ENCODE measurements at places on chromosomes 1 and 21.

DNA sequence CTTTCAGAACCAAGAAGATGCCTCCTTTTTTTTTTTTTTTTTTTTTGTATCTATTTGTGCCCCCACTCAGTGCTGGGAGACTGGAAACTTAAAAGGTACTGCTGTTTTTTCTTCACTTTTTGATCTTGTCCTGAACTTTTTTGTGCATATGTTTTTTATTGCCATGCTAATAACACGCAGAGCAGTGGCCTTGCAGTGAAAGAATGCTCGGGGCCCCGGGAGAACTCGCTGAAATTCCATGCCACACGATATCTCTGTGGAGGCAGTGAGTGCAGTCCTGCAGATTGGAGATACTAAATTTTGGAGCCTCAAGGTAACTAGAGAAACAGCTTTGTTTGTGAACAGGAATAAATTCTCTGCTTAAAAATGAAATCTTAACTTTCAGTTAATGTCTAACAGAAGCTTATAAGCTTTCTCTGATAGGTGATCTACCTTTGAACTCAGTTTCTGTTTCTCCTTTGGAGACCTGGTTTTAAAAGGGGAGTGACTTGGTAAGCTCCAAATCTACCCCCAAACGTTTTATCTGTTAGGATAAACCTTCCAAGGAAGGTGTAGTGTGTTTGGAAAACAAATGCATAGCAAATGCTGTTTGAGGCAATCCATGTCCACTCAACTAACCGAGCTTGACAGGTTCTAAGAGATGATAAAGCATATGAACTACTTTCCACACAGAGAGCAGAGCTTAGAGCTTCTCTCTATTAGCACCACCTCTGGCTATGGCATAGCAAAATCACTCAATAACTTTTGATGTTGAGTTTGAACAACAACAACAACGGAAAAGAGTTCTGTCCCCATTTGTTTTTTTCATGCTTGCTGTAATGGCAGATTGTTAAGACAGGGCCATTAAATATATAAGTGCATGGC lies 113.7 kb upstream of the PLXNA2 start:
- DNase-seq, result no peak

- no peak for DNase-seq
Observed at GRCh38 chr1:184649451-184649888, 105.2 kb downstream of the EDEM3 start.

DNA sequence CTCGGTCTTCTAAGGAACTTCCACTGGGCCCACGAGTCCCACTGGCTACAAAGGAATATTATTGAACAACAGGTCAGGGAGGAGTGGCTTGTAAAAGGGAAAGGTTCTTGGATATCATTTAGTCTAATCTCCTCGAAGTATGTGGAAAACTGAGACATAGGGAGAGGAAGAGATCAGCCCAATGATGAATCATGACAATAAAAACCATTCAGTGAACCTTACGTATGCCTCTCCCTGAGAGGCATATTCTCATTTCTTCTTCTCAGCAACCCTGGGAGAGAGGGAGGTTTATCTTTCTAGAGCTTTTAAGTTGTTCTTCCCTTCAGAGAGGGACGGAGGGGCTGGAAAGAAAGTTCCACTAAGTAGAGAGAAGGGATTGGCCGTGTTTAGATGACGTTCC lies 5.3 kb upstream of the MOB3C start:
- no peak for DNase-seq

DNA sequence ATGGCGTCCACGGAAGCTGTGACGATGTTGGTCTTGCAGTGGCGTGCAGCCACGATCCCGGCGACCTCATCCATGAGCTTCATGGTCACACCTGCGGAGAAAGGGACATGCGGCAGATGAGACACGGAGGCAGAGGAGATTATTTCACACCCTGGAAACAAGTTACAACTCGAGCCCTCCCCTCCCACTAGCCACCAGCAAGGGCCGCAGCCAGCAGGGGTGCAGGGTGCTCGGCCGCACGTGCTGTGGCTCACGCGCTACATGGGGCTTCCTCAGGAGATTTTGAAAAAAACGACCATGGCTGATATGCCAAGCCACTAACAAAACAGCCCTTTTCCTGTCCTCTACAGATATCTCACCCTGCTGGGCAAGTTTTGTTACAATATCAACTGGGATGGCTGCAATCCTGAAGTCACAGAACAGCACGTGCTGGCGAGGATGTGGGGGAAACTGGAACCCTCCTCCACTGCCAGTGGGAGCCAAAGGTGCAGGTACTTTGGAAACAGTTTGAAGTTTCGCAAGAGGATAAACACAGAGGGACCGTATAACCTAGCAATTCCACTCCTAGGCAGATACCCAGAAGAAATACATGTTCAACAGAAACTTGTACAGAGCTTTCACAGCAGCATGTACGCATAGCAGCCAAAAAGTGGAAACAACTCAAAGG lies 34.1 kb upstream of the GPR153 start:
- peak; percentile 22 for DNase-seq

DNA sequence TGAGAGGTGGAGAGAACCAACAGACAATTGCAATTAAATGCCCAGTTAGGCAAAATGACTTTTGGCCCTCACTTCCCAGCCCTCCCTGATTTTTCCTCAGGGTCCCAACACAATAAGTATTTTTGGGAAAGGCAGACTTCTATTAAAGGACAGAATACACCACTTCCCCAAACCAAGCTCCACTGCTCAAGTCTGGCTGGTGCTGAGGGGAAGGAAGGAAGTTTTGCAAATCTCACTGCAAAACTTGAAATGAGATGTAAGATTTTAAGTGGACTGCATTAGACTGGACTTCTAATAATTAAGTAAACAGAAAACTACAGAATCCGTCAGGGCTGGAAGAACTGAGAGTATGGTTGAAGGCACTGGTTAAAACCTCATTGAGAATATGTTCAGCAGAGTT lies 32.2 kb upstream of the CD1D start:
- DNase-seq, result no peak

DNA sequence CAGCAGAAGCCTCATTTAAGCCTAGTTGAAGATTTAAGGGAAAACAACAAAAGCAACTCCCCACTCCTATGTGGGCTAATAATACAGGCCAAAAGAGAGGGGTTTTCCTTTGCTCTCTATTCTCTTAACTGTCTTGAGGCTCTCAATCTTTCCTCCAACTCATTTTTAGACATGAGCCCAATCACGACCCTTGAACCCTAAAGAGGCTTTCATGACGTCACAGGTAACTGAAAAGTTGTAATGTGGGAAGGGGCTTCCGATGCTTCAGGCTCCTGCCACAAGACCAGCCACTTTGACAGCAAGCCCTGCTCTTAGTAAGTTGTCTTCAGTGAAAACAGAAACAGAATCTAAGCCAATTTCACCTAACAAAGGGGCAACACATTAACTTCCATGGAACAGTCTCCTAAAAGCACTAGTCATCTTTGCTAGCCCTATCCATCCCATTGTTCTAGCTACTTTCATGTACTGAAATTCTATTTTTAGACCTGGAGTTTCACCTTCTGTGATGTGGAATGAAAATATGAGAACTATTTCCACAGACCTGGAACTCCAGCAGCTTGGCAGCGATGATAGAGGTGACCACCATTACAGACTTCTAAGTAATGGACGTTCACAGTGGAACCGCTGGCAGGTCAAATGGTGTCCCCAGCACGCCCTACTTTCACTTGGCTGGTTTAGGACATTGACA lies 36.3 kb downstream of the GPR161 start:
- no peak for DNase-seq

DNA sequence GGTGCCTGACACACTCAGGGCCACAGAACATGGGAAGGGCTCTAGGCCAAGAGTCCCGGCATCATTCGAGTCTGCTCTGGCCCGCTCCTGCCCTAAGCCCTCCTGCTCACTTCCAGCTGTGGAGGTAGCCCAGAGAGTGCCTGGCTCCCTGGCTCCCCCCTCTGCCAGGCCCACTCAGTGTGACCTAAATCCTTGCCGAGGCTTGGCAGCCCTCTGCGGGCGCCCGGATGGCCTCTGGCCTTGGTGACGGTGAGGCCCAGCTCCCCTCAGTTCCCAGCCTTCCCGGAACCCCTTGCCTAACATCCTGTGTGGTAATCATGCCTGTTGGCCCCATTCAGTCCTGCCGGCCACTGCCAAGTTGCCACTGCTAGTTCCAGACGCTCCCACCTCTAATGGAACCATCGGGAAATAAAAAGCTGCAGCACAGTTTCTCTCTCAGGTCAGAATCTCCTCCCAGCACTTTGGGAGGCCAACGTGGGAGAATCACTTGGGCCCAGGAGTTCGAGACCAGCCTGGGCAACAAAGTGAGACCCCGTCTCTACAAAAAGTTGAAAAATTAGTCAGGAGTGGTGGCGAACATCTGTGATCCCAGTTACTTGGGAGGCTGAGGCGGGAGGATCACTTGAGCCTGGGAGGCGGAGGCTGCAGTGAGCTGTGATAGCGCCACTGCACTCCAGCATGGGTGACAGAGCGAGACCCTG lies 1.2 kb upstream of the H6PD start:
- DNase-seq, result no peak

GRCh38 chr1:111789142-111789541 lies 33.4 kb downstream of the DDX20 start:
- DNase-seq, result no peak

GRCh38 chr1:199218533-199218932 lies 579.7 kb downstream of the PTPRC start:
- DNase-seq, result no peak

DNA sequence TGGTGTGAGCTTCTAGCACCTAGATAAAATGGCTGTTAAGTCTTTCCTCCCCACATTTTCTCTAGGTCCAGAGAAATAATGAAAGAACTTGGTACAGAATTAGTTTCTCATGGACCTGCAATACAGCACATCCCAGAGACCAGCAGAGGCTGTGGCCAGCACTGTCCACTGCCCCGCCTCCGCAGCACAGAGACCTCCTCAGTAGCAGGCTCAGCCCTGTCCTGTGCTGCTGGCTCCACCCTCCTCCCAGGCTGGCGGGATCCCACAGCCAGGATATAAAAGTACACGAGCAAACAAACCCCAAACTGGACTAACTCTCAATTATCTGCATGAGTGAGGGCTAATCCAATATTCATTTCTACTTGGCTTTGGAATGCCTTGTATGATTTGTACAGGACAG lies 401.5 kb downstream of the RPS6KC1 start:
- no peak for DNase-seq

GRCh38 chr1:189021577-189021976 lies 1456.1 kb downstream of the BRINP3 start:
- DNase-seq, result no peak

- no peak for DNase-seq
Observed at GRCh38 chr1:166169182-166169581, 2.4 kb upstream of the FAM78B start.

GRCh38 chr1:94543893-94544635 lies 2.5 kb upstream of the F3 start:
- DNase-seq, result no peak

GRCh38 chr1:43509740-43510375 lies 20.8 kb upstream of the PTPRF start:
- no peak for DNase-seq

- DNase-seq, result no peak
Observed at GRCh38 chr1:154794608-154795007, 75.5 kb downstream of the KCNN3 start.

- no peak for DNase-seq
Observed at GRCh38 chr1:13646521-13646920, 53.5 kb upstream of the PRDM2 start.

DNA sequence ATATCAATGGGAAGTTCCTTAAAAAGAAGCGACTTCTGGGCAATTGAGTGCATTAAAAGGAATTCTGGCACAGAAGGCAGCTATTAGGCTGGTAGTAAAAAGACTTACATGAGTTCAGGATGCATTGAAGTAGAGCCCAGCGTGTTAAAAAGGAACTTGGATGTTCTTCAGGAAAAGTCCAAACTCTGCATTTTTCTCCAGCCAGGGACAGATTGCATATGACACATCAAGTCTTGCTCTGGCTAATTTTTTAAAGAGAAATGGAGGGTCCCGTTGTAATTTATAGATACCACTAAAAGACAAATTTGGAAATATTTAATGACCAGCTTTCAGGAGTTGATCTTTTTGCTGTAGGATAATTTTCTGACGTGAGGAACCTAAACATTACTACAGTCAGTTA lies 1.2 kb downstream of the TPRG1L start:
- DNase-seq, result no peak

- DNase-seq, result no peak
Observed at GRCh38 chr1:156356262-156356874, 12.6 kb upstream of the RHBG start.

DNA sequence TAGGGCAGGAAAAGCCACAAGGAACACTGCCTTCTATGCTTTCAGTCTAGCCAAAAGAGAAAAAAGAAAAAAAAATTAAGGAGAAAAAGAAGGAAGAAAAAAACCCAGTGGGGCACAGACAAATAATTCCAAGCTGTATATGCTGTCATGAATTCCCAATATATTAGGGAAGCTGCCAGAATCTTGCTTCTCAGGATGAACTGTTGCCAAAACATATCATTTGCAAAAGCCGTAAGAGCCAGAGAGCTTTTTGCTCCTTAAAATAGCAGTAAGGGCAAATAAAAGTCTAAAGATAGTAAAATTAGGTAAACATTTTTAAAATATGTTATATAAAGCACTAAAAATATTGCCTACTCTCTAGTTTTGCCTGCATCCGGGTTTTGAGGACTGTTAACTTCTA lies 52.1 kb downstream of the PGM1 start:
- DNase-seq, result no peak

- DNase-seq, result no peak
Observed at GRCh38 chr1:212487286-212487685, 54.6 kb downstream of the NENF start.

GRCh38 chr1:161486806-161487741 lies 18.2 kb upstream of the FCGR2A start:
- peak; percentile 81 for DNase-seq

GRCh38 chr1:92343061-92343460 lies 44.2 kb downstream of the RPAP2 start:
- no peak for DNase-seq

DNA sequence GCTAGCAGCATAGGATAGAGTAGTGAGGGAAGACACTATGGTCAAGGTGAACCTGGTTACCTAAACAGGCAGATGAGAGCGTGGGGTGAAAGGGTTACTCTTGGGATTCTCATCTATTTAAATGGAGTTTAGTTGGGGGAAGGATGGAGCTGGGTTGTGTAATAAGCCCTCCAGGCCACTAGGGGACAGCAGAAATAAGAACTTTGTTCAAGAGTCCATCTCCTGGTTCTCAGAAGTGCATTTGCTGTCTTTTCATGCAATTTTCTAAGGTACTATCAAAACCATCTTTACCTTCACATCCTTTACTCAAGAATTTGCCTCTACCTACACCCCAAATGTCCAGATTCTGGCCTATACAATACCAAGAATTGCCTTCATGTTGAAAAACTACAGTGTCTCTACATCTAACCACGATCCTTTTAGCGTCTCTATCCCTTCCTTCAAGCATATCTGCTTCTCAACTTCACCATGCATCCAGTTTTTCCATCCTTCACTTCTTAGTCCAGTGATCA lies 28.0 kb downstream of the SLAMF1 start:
- peak; percentile 67 for DNase-seq

GRCh38 chr1:169250795-169251194 lies 116.8 kb downstream of the NME7 start:
- DNase-seq, result no peak
